NCI-H2107 (cell line): ENCODE measurements at places on chromosomes 2 and 18.

DNA sequence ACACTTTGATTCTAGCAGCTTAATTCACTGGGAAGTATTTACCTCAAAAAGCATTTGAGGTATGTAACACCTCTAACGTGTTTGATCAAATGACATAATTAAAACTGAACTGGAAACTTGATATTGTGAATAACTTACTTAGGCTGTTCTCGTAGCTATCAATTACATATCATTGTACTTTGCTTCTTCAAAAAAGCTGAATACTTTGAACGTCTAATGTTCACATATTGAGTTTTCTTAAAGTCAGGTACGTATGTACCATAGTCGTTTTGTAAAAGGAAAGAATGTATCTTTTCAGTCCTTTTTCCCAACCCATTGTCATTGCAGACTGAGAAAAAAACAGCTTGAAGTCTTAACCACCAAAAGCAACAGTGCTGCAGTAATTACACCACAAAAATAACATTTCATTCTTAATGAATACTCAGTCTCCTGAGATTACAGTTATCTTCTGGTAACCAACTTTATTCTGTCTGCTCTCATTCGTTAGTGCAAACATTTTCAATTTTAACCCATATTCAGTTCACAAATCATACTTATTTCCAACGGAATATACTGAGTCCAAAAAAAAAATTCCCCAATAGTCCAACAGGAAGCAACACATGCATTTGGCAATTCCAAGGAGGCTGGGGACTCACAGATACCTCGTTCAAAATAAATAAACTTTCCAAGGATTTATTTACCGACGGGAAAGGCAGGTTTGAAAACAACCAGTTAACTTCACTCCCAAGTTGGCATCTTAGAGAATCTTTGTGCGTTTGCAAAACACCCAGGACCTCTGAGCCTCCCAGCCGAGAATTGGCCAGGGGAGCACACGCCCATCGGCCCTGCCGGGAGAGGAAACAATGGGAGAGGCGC, 1.1 kb downstream of the CHN1 start:
- no peak for DNase-seq

- no peak for DNase-seq
These were observed 134.9 kb downstream of the ZAP70 start for GRCh38 chr2:97848306-97848705.

- no peak for DNase-seq
These were observed 45.7 kb upstream of the RALBP1 start for GRCh38 chr18:9429662-9429993.

DNA sequence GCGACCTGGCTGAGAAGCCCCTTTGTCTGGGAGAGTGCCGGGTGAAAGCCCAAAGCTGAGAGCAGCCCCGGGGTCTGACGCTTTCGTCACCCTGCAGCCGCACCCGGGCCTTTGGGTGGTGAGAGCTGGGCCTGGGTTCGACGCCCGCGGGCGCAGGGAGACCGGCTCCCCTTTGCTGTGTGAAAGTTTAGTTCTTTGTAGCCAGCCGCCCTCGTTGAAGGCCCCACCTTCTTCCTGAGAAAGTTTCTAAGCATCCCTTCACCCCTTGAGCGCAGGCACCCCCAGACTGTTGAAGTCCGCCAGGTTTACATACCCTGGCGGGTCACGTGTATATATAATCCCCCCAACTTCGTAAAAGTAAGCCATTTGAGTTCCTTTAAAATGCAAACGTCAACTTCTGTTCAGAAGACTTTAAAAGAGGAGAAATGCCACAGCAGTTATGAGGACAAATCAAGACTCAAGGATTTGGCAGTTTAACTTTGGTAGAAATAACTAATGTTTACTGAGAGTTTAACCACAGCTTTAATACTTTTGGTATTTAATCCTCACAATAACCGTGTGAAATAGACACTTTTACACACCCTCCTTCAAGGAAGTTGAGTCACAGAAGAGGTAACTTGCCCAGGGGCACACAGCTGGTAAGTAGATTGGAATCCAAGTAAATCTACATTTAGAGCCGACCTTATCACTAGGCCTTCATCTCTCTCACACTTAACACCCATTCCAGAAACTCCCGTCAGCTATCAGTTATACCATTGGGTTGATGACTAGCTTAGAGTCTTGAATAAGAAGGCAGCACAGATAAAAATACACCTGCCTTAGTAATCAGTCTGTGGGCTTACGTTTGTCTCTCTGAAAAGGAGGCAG, 1.1 kb upstream of the MBOAT2 start:
- DNase-seq, result no peak

GRCh38 chr2:64779117-64779690, 125.5 kb upstream of the SERTAD2 start:
- no peak for DNase-seq

- DNase-seq, result no peak
These were observed 22.5 kb downstream of the STAT4 start for GRCh38 chr2:191128172-191128910.

DNA sequence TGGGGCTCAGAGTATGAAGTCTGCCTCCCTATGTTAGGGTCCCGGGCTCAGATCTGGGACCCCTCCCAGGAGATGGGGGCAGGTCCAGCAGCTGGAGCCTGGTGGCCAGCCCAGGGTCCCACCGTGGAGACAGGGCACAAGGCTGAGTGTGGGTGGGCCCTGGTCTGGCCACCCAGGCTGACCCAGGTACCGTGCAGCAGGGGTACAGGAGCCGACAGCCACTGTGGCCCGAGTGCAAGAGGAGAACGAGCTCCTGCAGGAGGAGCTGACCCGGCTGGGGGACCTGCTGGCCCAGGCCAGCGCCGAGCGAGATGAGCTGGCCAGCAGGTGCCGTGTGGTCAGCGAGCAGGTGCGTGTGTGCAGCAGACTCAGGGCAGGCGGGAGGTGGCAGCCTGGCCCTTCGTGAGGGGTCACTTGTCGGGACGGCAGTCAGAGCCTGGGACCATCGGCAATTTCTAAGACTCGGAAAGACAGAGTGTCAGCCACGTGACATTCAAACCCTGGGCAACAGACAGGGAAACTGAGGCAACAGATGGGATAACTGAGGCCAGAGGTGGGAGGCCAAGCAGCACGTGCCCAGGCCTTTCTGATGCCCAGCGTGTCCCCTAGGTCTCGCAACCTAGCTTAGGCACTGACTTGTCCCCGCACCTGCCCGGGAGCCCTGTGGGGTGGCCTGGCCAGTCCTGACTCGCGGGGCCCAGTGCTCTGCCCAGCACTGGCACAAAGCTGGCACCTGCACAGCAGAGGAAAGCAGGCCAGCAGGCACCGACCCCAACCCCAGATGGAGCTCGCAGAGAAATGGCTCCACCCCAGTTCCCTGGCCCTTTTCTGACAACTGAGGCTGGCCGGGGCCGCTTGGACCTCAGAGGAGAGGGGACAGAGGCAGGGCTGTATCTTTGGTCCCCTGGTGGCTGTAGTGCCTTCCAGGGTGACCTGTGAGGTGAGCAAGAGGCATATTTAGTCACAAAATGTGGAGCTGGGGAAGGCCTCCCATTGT, 13.9 kb downstream of the CROCC2 start:
- no peak for DNase-seq

- DNase-seq, result peak; percentile 36
These were observed 367.4 kb upstream of the MYT1L start for GRCh38 chr2:2698182-2699120.

DNA sequence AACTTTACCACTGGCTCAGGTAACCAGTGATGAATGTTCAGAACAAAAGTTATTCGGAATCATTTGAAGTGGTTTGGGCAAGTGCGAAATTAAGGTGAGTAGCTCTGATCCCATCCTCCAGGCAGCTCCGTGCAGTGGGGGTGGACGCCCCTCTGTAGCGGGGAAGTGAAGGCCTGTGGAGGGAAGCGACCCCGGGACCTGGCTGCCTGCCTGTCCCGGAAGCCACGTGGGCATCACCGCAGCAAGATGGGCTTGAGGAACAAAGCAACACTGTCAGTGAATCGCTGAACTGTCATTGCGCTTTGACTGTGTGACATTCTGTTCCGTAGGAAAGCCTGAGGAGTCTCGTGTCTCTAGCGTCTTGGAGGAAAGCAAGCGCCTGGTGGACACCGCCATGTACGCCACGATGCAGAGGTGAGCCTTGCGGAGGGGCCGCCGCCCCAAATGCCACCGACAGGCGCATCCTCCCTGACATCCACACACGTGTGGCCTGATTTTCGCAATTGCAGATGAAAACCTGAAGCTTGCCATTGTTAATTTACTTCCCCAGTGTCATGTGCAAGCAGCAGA, 9.5 kb downstream of the TPO start:
- DNase-seq, result no peak

- no peak for DNase-seq
These were observed 380.6 kb downstream of the TSN start for GRCh38 chr2:122136056-122136455.

DNA sequence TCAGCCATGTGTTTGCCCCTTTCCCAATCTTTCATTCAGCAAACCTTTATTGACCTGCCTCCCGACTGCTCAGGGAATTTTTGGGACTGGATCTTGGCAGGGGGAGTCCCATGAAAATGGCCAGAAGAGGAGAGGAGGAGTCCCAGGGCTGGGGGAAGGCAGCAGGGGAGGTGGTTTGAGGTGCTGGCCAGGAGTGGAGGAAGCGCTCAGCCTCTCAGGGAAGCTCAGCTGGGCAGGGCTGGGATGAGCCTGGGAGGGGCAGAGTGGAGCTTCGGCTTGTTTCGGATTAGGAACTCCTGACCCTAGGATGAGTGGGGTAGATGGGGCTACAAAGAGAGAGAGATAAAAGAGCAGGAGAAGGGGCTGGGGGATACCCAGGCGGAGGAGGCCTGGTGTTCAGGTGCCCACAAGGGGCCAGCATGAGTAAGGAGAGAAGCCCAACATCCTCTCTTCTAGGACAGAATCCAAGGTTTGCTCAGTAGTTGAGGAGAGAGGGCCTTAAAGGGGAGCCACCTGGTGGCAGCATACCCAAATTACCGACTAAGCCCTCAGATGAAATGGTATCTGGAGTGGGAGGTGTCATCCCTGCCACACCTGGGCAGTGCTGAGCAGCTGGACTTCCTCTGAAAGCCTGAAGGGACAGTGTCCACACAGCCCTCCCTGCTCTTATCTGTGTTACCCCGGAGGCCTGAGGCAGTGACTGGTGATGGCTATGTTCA, 91.1 kb downstream of the INHBB start:
- DNase-seq, result no peak

- peak; percentile 11 for DNase-seq
These were observed 1.2 kb downstream of the MEX3C start for GRCh38 chr18:51196118-51196810.

DNA sequence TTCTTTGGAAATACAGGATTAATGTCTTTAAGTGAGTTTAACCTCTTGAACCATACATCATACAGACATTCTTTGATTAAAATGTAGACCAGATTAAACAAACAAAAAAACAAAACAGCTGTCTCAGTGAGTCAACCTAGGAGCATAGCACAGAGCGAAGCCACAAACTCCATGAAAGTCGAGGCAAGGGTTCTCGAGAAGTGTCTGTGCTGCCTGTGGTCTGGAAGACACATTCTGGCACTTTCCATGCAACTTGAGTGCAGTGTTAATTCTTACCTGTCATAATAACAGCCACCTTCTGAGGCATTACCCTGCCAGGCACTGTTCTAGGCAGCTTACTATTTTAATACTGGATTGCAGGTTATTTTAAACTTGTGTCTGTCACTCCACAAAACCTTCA, 435.5 kb upstream of the MMADHC start:
- DNase-seq, result no peak

DNA sequence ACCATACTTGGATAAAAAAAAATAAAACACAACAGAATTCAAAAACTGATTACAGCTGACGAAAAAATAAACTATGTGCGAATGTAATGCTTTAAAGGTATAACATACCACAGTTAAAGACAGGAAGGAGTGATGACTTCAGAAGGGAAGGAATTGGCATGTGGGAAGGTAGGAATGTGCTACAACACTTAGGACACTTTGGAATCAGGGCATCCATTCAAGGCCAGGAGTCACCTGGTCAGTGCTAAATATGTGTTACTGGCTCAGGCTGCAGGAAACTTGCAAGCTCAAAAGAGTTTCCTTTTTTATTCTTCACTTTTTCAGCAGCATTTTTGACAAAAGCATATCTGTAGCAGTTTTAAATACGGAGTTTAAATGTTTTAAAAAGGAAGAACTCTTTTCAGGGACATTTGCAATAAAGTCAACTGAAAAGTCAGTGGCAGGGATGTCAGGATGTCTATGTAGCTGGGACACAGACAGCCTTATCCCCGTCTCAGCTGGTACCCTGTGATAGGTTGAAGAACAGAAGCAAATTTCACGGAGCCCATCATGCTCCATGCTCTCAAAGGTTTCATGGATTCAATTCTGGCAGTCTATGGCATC, 138.0 kb upstream of the KLHL14 start:
- no peak for DNase-seq

- DNase-seq, result no peak
These were observed 1953.4 kb upstream of the LRRTM1 start for GRCh38 chr2:82257796-82258555.

DNA sequence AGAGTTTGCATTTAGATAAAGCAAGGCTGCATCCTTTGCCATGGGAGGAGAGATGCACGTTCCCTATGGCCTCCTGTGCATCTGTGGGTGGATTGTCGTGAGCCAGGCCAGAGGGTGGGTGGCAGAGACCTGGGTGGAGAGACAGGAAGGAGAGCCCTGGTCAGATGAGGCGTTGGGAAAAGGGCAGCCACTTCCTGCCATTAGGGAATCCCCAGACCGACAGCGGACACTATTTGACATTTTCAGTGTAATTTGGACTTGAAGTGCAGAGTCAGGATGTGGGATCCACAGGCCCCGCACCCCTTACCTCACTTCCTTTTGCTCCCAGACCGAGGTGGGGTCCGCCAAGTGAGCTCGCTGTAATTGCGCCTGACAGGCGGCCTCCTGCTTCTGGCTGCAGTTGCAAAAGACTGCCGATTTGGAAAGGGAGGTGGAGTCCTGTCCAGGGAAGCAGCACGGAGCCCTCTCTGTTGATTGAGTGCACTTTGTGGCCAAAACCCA, 150.0 kb downstream of the DYSF start:
- no peak for DNase-seq

DNA sequence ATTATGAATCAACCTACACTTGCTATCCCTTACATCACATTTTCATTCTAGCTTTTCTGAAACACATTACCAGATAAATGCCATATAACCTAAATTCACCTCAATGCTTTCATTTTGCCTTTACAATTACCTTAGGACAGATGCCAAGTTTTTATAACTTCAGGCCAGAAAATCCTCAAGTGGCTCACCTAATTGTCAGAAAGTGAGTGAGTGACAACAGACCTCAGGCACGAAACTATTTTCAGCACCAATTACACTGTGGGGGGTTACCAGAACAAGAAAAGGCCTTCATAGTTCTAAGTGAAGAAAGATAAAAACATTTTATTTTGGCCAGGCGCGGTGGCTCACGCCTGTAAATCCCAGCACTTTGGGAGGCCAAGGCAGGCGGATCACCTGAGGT, 52.3 kb upstream of the ST8SIA5 start:
- no peak for DNase-seq

- no peak for DNase-seq
These were observed 102.6 kb downstream of the TNS1 start for GRCh38 chr2:217900010-217900779.

- no peak for DNase-seq
These were observed 8.8 kb upstream of the CABLES1 start for GRCh38 chr18:23126376-23127056.
